Osteoblast (primary cell): ENCODE measurements at places on chromosomes 13 and 19. TPM values are rescaled to one million over a fixed set of nuclear protein-coding genes. Genes with fewer than 3 reads are reported as not detected.

KEAP1 gene
- total RNA-seq = 64.8 and 77.1 TPM in 2 replicates

SELENOW gene
- 76.7 and 78.4 TPM in 2 replicates for total RNA-seq

SHISA7 gene
- total RNA-seq = not detected in 2 replicates

ZNF699 gene
- total RNA-seq = 17.1 and 19.2 TPM in 2 replicates

EHD2 gene
- total RNA-seq = 136 and 144 TPM in 2 replicates

- peaks cover 18% of the 10 kb centered on the region for H3K4me1 ChIP-seq
- H3K27ac ChIP-seq = peak overlapping the region; percentile 33
- DNase-seq = peak; percentile 75
- no peaks in the 10 kb centered on the region for H3K36me3 ChIP-seq
Measured at GRCh38 chr19:8392017-8392591, 1.9 kb downstream of the RAB11B start.

- H3K36me3 ChIP-seq = no peaks in the 10 kb centered on the region
- peaks cover 3% of the 10 kb centered on the region for H3K27me3 ChIP-seq
- H3K4me1 ChIP-seq = no peaks in the 10 kb centered on the region
- no peak for DNase-seq
- H3K4me3 ChIP-seq = no peak overlapping the region
Measured at GRCh38 chr13:39185326-39185725, 147.1 kb downstream of the NHLRC3 start.

DNA sequence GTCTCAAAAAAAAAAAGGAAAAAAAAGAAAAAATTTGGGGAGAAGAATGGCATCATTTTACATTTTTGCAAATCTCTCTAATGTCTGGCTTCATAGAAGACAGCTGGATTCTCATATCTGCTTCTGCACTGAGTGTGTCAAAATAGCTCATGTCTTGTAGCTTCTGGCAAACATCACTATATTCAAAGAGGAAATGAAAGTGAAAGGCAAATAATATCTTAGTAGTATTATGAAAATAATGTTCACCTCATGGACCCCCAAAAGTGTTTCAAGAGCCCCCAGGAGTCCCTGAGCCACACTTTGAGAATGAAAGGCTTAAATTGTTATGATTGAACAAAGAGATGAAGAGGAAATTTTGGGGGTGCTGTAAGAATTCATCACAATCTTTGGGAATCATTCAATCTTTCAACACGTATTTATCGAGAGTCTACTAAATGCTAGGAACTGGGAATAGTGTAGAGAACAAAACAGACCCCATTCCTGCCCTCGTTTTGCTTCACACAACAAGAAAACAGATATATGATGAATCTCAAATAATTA is 1.2 kb upstream of the SLC6A16 start:
- no peaks in the 10 kb centered on the region for H3K27me3 ChIP-seq
- peak; percentile 21 for DNase-seq
- no peak overlapping the region for H3K4me3 ChIP-seq
- H3K4me1 ChIP-seq = no peaks in the 10 kb centered on the region
- no peaks in the 10 kb centered on the region for H3K36me3 ChIP-seq

DNA sequence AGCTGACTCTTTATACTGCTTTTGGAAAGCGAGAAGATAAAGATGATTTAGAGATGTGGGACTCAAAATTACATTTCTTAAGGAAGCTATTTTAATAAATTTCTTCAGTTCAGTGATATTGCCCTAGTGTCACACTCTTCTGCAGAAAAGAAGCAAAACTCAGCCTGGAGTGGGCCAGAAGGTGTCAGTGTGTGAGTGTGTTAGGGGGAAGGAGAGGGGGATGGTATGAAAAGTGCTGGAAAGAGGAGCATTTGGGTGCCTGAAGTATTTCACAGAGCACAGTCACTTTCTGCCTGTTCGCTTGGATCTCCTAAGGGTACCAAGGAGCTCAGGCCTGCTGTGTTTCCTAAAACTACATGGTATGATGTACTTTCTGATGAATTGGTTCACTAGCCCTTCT is 84.5 kb upstream of the FRY start:
- DNase-seq = no peak
- no peak overlapping the region for H3K4me3 ChIP-seq

- H3K36me3 ChIP-seq = no peaks in the 10 kb centered on the region
- H3K4me3 ChIP-seq = no peak overlapping the region
- no peak for DNase-seq
Measured at GRCh38 chr13:56900549-56901279, 240.0 kb upstream of the PRR20A start.

- H3K27ac ChIP-seq = no peak overlapping the region
- DNase-seq = no peak
- peaks cover 5% of the 10 kb centered on the region for H3K36me3 ChIP-seq
- no peaks in the 10 kb centered on the region for H3K27me3 ChIP-seq
- no peaks in the 10 kb centered on the region for H3K4me1 ChIP-seq
Measured at GRCh38 chr13:44449999-44450821, 76.6 kb downstream of the SERP2 start.

DNA sequence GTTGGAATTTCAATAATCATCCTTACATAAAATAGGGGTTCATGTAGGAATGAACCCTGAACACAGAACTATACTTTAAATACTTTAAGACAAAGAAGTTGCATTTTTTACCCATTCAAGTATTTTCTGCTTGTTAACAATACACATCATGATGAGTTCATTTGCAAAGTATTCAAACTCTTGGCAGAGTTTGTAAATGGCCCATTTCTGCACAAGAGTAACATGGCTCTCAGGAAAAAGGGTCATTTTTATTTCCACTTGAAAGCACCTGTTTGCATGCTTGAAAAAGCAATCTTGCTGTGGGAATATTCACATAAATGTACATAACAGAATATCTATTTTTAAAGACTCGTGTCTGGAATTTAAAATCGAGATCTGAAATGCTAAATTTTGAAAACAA is 18.1 kb downstream of the ESD start:
- H3K4me1 ChIP-seq = peaks cover 11% of the 10 kb centered on the region
- no peaks in the 10 kb centered on the region for H3K27me3 ChIP-seq
- no peak overlapping the region for H3K4me3 ChIP-seq
- no peak for DNase-seq

GRCh38 chr19:47540748-47541147 is 25.9 kb upstream of the NAPA start:
- H3K27me3 ChIP-seq = peaks cover 4% of the 10 kb centered on the region
- no peak overlapping the region for H3K27ac ChIP-seq
- peak; percentile 86 for DNase-seq
- no peaks in the 10 kb centered on the region for H3K36me3 ChIP-seq
- no peaks in the 10 kb centered on the region for H3K4me1 ChIP-seq
